ENCODE measurements at places on chromosomes 7 and 10.

- no peak for DNase-seq
These were observed 314.4 kb upstream of the NPSR1 start for GRCh38 chr7:34343667-34344066.

- no peak for DNase-seq
These were observed 8.4 kb upstream of the PURB start for GRCh38 chr7:44893710-44894234.

- peak; percentile 27 for DNase-seq
These were observed 84.1 kb downstream of the PTPRE start for GRCh38 chr10:127990846-127991542.

- DNase-seq: no peak
These were observed 20.4 kb downstream of the BRI3 start for GRCh38 chr7:98301693-98302470.

- DNase-seq: no peak
These were observed 97.7 kb downstream of the CREB5 start for GRCh38 chr7:28510026-28510369.

DNA sequence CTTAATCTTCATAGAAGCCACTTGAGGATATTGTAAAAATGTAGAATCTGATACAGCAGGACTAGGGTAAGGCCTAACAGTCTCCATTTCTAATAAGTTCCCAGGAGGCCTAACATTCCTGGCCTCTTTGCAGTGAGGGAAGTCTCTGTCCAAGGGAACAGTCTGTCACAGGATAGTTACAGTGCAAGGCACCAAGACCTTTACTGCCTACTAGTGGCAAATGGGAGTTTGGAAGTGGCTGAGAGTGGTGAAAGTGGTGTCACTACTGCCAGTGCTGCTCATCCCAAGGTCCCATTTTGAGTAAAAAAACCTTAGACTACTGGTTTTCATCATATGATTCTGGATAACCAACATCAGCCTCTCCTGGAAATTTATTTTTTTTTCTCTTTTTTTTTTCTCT lies 619.5 kb upstream of the SEMA3D start:
- no peak for DNase-seq

- no peak for DNase-seq
These were observed 5.4 kb downstream of the CPVL start for GRCh38 chr7:29140873-29141468.

DNA sequence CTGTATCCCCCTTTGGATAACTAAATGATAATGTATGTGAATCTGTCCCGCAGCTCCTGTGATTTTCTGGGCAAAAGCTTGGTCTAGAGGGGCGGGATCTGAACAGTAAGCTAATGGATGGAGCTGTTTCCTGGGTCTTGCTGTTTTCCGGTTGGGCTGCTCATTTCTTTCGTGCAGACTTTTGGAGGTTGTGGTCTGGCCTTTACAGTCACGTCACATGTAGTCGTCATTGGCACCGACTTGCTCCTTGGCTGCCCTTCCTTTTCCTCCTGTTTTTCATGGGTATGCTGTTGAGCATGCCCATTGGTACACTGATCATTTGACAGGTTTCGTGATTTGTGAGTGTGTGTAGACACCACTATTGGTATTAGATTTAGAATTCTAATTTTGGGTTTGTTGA lies 2.0 kb downstream of the FBH1 start:
- DNase-seq: no peak

DNA sequence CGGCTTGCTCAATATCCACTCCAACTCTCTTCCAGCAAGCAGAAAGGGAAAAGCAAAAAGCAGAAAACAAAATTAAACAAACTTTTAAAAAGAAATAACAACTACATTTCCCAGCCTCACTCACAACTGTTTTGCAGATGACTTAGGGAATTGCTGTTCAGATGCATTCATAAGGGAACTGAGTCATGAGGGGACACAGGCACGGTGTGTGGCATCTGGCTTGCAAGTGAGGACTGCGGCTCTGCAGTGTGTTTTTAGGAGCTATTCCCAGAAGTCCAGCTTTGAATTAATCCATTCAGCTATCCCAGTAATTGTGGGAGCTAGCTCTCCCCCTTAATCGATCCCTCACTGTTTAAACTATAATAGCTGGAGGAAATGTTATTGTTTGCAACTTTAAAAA lies 30.3 kb downstream of the PTN start:
- no peak for DNase-seq

DNA sequence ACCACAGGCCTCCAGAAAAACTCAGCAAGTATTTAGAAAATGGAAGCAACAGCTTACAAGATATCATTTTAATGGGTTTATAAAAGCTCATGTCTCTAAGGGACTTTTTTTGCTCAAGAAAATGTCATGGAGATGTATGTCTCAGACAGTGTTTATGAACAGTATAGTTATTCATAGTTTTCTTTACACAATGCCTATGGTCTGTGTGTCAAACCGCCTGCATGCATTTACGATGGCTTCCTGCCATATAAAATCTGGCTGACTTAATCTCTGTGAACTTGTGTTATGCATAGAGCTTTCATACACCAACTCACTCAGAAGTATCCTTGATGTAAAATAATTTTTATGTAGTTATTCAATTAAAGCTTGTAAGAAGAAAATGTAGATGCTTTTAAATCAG lies 1314.2 kb upstream of the LRRTM3 start:
- no peak for DNase-seq

DNA sequence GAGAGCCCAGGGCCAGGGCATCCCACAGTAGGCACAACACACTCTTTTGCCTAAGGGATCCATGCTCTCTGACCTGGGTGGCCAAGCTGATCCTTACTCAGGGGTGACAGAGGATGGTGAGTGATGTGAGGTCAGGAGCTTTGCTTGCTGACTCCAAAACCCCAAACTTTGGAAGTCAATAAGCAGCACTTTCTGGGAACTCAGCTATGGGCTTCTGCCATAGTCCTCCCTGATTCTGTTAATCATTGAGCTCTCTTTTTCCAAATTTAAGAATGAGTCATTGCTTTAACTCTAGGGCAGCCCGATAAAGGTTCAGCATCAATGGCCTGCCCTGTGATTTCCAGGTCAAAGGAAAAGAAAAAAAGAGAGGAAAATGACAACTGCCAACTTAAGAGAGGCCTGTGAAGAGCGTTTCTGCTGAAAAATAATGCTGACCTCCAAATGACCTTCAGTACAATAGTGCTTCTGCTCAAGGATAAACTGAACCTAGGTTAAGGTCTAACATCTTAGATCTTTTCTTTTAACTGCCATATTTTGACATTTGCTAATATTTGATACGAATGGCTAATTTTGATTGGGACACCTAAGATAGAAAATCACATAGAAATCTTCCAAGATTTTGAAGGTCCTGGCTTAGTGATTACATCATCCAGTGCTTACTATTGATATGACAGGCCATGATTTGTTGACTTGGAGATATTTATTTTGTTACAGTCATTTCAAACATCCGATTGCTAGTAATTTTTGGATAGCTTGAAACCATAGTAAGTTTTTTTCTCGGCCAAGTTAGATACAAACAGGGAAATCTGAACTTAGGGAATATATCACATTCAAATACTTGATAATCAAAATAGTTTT lies 20.8 kb upstream of the RELN start:
- DNase-seq: no peak

- DNase-seq: no peak
These were observed 112.2 kb upstream of the GPR26 start for GRCh38 chr10:123553810-123554430.

DNA sequence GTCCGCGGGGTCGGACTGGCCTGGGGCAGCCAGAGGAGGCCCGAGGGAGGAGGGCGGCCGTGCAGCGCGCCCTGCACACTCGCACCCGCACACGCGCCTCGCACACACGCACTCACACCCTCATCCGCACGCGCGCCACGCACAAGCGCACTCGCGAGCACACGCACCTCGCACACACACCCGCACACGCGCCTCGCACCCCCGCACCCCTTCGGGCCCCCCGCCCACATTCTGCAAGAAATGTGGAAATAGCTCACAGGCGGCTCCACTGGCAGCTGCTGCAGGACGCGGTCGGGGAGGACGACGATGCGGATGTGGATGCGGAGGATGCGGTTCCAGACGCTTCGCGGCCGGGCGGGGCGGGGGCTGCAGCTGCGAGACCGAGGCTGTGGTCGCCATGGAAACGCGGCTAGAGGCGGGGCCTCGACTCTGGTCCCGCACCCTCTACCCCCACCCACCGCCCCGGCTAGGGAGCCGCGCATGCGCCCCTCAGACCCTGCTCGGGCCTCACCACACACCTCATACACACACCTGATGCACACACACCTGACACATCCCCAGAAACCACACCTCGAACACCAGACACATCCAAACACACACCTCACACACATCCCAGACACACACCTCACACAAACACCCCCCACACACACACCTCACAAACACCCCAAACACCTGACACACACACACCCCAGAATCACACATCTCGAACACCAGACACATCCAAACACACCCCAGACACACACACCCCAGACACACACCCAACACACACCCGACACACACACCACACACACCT lies at the start of gene CALY:
TSS of gene CALY (minus strand) at position 320 of the 793 bp plus-strand sequence. CDS start 7,907 bp downstream, outside the sequence.
- peak; percentile 71 for DNase-seq

GRCh38 chr7:111184987-111185386 lies 94.1 kb downstream of the LRRN3 start:
- no peak for DNase-seq

- DNase-seq: no peak
These were observed 68.0 kb downstream of the LANCL2 start for GRCh38 chr7:55432939-55433784.

GRCh38 chr10:3226960-3227744 lies 54.6 kb upstream of the PITRM1 start:
- no peak for DNase-seq
